ENCODE measurements at places on chromosomes 16 and 17. TPM values are rescaled to one million over a fixed set of nuclear protein-coding genes. Genes with fewer than 3 reads are reported as not detected.

GRCh38 chr17:56688151-56688550, 94.7 kb downstream of the NOG start:
- no peak for DNase-seq

Gene KLHL10
- 0.36 TPM for total RNA-seq

Gene APOBR
- under 0.01 TPM for total RNA-seq

DNA sequence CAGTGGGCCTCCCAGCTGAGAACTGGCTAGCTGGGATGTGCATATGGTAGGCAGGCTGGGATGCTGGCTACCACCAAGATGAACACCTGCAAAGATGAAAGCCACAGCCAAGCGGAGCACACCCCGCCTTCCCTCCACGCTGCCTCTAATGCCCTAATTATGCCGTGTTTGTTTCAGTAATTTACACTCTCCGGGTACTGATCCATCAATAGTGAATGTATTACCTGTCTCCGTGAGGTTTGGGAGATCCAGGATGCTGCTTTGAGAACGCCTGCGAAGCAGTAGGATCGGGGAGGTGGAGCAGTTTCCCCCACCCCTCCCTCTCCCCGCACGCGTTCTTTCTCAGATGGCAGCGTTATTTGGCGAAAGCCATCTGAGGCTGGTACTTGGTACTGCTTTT, 28.9 kb upstream of the GSE1 start:
- DNase-seq = no peak

DNA sequence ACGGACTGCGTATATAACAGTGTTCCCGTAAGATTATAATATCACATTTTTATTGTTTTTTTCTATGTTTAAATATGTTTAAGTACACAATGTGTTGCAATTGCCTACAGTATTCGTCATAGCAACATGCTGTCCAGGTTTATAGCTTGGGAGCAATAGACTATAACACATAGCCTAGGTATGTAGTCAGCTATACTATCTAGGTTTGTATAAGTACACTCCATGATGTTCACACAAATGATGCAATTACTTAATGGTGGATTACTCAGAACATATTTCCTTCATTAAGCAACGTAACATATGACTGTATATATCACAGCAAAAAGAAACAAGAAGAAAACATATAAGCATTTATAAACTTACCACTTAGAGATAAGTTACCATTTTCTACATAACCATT, 160.0 kb downstream of the CBLN1 start:
- no peak for DNase-seq

DNA sequence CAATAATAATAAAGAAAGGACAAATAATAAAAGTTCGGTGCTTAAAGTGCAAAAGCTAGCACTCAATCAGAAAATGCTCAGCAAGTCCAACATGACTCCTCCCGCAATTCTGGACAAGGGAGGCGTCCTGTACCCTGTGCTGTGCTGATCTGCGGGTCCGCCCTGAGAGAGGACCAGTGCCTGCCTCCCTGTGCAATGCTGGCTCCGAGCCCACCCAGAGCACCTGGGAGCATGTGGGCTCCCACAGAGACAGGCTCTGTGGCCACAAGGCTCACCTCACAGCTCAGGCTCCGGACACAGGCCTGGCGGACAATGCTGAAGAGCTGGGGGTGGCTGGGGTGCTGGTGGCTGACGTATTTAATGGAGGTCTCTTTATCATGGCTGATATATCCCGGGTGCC, 11.1 kb downstream of the FLCN start:
- DNase-seq = peak; percentile 11

DNA sequence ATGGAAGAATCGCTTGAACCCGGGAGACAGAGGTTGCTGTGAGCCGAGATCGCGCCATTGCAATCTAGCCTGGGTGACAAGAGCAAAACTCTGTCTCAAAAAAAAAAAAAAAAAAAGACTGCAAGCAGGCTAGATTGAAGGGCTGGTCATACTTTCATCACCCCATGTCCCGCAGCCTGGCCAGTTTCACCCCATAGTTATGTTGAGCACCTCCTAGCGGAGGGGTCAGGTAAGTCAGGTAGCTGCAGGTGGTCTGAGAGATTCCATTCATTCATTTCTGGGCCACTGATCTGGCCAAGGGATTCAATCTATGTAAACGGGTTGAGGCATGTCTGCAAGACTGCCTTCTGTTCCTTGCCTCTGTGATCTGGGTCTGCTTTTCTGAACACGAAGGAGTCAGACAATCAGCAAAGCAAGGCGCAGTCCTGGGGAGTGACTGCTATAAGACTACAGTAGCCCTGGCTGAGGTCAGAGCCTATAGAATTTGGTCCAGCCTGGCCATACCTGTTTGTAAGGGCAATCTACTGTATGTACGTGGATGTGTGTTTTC, 23.6 kb upstream of the BPTF start:
- no peak for DNase-seq

DNA sequence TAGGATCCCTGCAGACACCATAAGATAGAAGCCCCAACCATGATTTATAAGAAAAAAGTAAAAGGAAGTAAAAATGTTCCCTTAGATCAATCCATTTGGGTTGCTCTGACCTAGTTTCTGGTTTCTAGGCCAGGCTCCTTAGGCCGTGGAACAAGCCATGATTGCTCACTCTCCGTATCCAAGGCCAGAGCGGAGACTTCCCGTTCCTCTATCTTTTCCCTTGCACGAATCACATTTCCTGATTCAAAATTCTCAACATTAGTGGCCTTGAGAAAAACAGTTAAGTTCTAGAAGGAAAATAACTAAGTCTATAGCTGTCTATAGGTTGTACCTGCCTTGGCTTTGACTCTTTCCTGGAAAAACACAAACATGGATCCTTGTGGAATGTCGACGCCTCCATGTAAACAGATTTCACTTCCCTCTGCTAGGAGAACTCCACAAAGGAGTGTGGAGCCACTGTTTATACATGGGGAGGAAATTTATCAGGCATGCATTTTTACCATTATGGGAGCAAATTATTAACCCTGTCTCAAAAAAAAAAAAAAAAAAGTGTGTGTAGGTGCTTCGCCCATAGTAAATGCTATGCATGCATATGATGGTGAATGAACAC, 149.6 kb downstream of the ZFHX3 start:
- DNase-seq = no peak

GRCh38 chr17:17540278-17540906, 44.2 kb upstream of the RASD1 start:
- no peak for DNase-seq

- no peak for DNase-seq
Measured at GRCh38 chr16:47634727-47635126, 173.6 kb downstream of the PHKB start.

Gene HCRT
- total RNA-seq = not detected

- DNase-seq = no peak
Measured at GRCh38 chr17:16121915-16122314, 93.4 kb downstream of the NCOR1 start.

DNA sequence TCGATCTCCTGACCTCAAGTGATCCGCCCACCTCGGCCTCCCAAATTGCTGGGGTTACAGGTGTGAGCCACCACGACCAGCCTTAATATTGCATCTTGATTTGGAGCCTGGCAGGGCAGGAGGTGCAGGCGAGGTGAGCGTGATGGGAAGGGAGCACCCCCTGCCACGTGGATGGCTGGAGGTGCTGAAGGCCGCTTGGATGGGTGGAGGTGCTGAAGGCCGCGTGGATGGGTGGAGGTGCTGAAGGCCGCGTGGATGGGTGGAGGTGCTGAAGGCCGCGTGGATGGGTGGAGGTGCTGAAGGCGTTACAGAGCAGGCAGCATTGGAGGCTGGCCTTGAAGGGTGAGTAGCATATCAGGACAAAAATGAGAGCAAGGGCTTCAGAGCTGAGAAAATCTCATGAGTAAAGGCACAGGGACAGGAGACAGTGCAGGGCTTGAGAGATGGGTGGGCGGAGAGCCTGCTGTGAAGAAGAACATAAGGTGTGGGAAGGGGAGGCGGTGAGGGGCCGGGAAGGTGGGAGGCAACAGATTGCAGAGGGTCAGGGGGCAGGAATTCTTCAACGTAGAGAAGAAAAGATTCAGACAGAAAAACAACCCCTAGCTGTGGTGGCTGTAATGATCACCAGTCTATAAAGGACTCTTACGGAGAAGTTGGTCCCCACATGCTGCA, 101.7 kb upstream of the SEC14L1 start:
- DNase-seq = no peak

- peak; percentile 84 for DNase-seq
Measured at GRCh38 chr17:80455784-80456183, 20.6 kb downstream of the NPTX1 start.

Gene TNFRSF17
- total RNA-seq = not detected

DNA sequence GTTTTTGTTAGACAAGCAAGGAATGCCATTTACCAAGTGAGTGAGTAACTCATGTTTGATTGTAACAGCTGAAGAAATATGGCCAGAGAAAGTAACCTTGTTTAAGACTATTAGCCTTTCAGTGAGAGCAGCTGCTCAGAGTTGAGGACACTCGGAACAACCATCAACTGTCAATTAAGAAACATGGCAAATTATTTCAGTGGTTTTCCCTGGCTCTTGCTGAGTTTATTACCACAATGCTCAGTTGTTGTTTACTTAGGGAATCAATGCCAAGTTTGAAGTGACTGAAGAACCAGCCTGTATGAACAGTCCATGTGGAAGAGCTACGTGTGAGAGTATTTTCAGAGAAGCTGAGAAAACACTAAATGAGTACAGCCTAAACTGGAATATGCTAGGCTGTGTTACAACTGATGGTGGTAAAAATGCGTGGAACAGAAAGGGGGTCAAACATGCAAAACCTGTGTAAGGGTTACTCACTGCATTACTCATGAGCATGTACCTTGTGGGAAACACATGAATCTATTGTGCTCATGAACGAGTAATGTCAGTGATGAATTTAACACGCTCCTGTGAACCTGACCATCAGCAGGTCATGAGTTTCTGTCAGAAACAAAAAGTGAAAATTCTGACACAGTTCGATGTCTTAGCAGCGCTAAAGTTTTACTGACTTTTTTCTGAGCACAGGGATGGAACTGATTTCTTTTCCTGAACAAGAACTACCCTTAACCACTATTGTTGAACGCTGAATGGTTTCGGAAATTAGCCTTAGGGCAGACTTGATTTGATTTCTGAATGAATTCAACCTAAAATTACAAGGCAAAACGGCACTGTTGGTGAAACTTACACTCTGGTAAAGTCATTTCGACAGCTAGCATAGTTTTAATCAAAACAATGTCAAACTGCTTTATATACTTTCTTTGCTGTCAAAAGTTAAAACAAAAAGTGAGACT, 33.5 kb downstream of the GNA13 start:
- peak; percentile 86 for DNase-seq

DNA sequence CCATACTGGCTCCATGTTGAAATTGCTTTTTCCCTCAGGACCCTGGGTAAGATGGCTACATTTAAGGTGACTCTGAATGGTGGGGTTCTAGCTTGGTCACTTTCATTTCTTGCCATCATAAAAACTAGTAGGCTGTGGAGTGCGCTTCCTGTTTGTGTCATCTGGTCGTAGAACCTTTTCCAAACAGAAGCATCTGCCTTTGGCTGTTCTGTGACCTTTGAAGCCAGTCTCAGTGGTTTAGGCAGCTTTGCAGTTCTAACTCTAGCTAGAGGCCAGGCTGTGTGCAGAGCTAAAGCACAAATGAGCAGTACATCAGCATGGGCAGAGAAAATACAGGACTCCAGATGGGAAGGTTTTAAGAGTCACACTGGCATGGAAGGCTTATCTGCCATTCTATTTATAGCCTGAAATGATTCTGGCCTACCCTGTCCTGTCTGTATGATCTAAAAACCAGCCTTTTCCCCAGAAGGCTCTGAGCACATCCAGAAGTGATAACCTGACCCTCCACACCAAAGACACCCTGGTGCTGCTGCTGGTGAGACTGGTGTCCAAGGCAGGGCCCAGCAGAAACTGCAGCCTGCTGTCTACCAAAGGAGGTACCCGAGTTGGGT, 8.6 kb downstream of the ESRP2 start:
- DNase-seq = peak; percentile 66

- peak; percentile 91 for DNase-seq
Measured at GRCh38 chr16:31460582-31461002, 1.3 kb downstream of the ARMC5 start.

GRCh38 chr17:12773153-12773552, 16.1 kb upstream of the ARHGAP44 start:
- no peak for DNase-seq

- DNase-seq = peak; percentile 94
Measured at GRCh38 chr17:78798695-78799559, 16.9 kb upstream of the CYTH1 start.

GRCh38 chr16:58048494-58049231, 23.1 kb downstream of the MMP15 start:
- peak; percentile 77 for DNase-seq

Gene ORC6
- total RNA-seq = 2.7 TPM

GRCh38 chr16:3787924-3788661, 70.8 kb upstream of the TRAP1 start:
- no peak for DNase-seq

- DNase-seq = peak; percentile 77
Measured at GRCh38 chr17:76131051-76131691, 9.9 kb downstream of the FOXJ1 start.

DNA sequence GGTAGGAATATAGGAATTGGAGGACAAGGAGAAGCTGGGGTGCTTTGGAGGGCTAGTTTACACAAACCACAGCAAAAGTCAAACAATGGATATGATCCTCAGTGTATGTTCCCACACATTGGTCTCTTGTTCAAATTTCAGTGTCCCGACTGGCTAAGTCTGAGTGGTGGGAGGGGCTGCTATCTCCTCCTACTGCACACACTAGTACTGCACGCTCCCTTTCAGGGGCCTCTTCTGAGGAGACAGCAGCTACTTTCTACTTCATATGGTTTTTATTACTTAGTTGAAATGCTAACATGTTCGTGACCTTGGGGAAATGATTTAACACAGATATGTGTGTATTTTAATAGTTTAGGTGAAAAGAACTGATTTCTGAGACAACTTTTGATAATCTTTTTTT, 18.8 kb upstream of the KRT10 start:
- no peak for DNase-seq

- no peak for DNase-seq
Measured at GRCh38 chr16:84714028-84714427, 14.2 kb downstream of the USP10 start.

GRCh38 chr17:79840269-79840988, 1.2 kb upstream of the CBX4 start:
- DNase-seq = peak; percentile 87

GRCh38 chr17:48254896-48255295, 147.3 kb downstream of the SNX11 start:
- no peak for DNase-seq

- no peak for DNase-seq
Measured at GRCh38 chr17:55478971-55479370, 32.3 kb downstream of the SMIM36 start.

Data from osteoblast (primary cell).